Left lung (tissue), 14 donors: ENCODE measurements at places on chromosomes 7 and 10. TPM values are rescaled to one million over a fixed set of nuclear protein-coding genes. Genes with fewer than 3 reads are reported as not detected.

Gene AP5Z1
- total RNA-seq: 49.5 TPM

DNA sequence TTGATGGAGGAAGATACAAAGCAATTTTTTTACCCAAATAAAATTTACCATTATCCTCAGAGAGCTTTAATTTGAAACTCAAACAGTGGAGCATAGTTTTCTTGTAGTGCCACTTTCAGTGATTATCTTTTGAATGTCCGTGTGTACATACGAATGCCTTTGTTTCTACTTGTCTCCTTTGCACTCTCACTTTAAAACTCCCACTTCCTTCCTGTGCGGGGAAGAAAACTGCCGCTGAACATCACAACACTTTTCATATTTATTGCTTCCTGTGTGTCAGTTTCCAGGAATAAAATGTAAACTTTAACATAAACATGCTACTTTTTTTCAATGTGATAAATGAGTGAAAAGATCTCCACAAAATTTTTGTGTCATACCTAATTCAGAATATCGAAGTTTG is 102.4 kb downstream of the SEMA3A start:
- DNase-seq: no peak

DNA sequence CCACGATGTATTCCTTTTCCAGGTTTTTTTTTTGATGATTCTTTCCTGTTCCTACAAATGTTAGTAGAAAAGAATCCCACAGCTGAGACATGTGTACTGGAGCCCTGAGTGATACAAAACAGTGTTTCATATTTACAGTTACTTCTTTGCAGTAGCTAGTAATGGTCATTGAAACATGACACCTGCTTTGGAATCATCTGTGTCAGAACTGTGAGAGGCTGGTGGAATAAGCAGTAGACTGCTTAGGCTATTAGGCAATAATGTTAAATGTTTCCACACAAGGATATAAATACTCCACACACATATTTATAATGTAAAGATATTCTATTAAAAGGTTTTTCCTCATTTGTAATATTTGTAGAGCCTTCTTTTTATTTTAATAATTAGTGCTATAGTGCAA is 394.0 kb downstream of the THSD7A start:
- DNase-seq: no peak

- peak; percentile 22 for DNase-seq
Observed at GRCh38 chr10:128210215-128211063, 84.2 kb upstream of the MKI67 start.

Gene CDK6
- total RNA-seq: 24.0 TPM

DNA sequence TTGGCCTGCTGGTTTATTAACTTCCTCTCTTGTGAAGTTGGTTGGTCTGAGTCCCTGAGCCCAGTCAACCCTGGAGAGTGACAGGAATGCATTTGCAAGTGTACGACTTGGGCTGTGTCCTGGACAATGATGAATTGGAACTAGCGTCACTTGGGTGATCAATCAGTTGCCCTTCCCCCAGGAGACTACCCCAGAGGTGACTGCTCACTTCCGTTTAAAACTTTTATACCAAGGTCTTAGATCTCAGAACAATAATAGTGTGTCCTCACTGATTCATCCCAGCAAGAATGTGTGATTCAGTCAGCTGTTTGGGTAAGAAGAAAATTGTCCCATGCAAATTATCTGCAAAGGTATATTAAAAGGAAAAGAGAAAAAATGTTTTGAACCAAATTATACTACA is 102.9 kb upstream of the ARMC3 start:
- no peak for DNase-seq

GRCh38 chr7:102425639-102426267 is 7.6 kb upstream of the ORAI2 start:
- no peak for DNase-seq

- DNase-seq: no peak
Observed at GRCh38 chr7:41785265-41785664, 82.4 kb upstream of the INHBA start.

Gene DDC
- 1.2 TPM for total RNA-seq

- no peak for DNase-seq
Observed at GRCh38 chr10:11504566-11505285, 106.7 kb downstream of the USP6NL start.

GRCh38 chr7:127792528-127793342 is 140.7 kb downstream of the SND1 start:
- no peak for DNase-seq

- no peak for DNase-seq
Observed at GRCh38 chr7:118844748-118845147, 620.2 kb downstream of the ANKRD7 start.

DNA sequence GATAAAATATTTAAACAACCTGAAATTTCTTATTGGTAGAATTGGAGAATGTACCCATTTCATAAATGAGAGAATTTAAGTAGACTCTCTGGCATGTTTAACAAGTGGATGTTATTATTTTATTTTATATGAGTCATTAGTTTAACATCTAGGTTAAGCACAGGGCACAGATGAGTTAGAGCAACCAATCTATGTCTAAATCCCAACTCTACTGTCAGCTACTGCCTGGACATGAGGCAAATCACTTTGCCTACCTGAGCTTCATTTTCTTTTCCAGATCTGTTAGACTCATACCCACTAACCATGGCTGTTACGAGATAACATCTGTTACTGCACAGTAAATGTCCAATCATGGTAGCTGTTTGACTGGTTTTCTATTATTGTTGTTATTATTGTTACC is 251.1 kb downstream of the INHBA start:
- no peak for DNase-seq

Gene KCTD7
- 12.4 TPM for total RNA-seq

Gene GRID2IP
- total RNA-seq: 0.35 TPM

Gene PTF1A
- total RNA-seq: not detected

Gene MICU1
- total RNA-seq: 57.5 TPM

Gene EEPD1
- total RNA-seq: 7.8 TPM

- peak; percentile 5 for DNase-seq
Observed at GRCh38 chr7:82049891-82050533, 280.2 kb upstream of the HGF start.

DNA sequence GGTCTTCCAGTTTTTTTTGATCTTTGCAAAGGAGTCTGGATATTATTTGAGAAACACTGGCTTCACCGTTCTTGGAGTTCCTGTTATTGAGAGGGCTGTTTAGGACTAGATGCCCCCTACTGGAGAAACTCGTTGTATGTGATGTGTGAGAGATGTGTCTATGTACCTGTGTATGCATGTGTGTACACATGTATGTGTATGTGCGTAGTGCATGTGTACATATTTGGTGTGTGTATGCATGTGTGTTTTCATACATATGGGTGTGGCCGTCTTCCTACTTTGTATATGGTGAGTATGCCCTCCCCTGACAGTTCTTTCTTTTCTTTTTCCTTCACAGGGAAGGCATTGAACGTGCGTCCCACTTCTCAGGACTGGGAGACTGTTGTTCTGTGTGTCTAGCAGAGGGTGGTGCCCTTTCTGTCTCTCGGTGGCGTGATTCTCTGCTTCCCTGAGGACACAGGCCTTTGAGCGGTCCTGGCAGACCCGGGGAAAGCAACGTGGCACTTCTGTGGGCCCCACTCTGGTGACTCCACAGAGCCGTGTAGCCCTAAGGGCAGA is 3.0 kb upstream of the CALHM3 start:
- peak; percentile 39 for DNase-seq

GRCh38 chr10:124498056-124498455 is 36.4 kb downstream of the LHPP start:
- DNase-seq: no peak

- DNase-seq: no peak
Observed at GRCh38 chr7:74183653-74184450, 9.7 kb downstream of the EIF4H start.

- no peak for DNase-seq
Observed at GRCh38 chr10:117094856-117095255, 43.2 kb downstream of the VAX1 start.

Gene GNGT1
- not detected for total RNA-seq

Gene CALML5
- not detected for total RNA-seq

GRCh38 chr10:125037145-125037877 is 95.4 kb downstream of the ZRANB1 start:
- no peak for DNase-seq

Gene FGFBP3
- total RNA-seq: 0.76 TPM
